Panc1 (cell line): ENCODE measurements at places on chromosomes 6 and 20.

DNA sequence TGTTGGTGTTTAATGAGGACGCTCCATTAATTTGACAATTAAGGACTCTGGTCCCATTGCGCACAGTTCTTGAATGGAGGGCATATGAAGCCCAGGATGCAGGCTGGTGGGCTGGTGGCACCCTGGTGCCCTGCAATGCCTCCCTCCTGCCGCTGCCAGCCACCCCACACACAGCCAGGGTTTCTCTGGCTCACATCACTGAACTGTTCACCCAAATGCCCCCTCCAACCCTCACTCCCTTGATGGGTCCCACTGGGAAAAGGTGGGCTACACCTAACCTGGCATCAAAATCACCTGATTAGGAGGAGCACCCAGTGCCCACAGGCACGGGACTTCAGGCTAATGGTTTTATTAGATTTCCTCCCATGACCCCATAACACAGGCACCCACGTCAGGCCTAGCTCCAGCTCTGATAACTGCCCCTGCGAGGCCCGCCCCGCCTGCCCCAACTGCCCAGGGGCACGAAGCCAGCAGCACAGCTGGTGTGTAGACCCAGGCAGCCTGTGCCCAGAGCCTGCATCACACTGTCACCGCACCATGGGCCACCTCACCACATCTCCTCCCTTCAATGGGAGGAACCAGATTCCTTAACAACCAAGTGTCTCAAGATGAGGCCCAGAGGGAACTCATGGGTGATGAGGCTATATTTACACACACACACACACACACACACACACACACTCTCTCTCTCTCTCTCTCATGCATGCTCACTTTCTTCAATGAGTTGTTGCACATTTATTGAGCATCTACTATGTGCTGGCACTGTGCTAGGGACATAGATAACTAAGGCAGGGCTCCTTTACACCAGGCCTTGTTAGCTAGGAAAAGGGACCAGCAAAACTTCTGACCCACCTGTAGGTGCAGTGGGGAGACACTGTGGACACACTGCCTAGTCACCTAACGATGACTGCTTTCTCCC, 107.3 kb downstream of the NOL4L start:
- no peak for DNase-seq

DNA sequence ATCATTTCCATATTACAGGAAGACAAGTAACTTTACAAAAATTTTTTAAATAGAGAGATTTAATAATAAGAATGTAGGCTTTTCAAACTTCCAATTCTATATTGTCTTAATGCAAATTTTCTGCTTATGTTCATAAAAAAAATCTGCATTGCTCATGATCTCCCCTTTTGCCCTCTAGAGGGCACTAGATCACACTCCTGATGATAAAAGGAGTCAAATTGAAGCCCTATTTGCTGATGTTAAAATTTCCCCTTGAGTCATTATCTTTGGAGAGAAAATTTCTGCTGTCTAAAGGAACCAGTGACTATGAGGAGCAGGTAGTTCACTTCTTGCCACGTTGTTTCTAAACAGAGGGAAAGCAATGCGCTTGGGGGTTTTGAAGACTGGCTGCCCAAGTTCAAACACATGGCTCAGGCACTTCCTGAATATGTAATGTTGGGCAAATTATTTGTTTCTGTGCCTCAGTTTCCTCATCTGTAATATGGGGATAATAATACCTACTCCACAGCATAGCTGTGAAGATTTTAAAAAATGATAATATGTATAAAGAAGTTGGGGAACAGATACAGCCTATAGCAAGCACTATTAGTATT, 874.2 kb downstream of the TFAP2A start:
- no peak for DNase-seq

- DNase-seq: no peak
These were observed 92.6 kb downstream of the CDC5L start for GRCh38 chr6:44480097-44480541.

DNA sequence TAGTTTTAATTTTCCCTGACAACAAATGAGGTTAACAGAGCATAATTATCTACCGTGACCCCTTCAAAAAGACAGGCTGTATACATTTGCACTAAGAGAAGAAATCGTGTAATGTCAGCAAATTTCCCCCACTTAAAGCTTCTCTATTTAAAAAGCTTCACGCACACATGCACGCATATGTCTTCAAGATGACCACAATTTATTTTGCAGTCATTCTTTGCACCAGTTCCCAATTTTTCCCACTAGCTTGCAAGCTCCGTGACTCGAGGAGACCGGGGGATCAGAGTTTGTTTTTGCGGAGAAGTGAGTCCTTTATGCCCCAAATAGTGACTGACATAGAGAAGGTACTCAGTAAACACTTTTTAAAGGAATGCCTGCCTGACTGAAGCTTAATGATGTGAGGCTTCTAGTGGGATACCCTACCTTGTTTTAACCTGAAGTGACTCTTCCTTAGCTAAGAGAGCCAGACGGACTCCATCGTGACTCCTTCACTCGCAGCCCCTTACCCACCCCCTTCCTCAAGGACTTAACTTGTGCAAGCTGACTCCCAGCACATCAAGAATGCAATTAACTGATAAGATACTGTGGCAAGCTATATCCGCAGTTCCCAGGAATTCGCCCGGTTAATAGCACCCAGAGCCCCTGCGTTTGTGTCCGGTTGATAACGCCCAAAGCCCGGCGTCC, 9.3 kb upstream of the NQO2 start:
- DNase-seq: no peak

DNA sequence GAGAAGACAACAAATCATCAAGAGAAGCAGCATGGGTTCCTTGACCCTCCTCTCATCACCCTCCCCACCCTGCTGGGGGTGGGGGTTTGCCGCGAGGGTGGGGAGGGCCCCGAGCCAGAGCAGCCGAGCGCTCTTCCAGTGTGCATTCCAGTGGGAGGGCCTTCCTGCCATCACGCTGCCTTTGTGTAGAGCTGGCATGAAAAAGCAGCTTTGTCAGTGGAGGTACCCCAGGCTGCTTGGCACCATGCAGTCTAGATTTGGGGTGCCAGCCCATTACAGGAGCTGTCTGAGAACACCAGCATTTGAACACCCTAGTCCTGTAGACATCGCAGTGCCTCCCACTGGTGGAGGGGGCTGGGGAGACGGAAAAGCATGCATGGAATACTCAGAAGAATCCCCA, 12.2 kb downstream of the BAK1 start:
- no peak for DNase-seq

DNA sequence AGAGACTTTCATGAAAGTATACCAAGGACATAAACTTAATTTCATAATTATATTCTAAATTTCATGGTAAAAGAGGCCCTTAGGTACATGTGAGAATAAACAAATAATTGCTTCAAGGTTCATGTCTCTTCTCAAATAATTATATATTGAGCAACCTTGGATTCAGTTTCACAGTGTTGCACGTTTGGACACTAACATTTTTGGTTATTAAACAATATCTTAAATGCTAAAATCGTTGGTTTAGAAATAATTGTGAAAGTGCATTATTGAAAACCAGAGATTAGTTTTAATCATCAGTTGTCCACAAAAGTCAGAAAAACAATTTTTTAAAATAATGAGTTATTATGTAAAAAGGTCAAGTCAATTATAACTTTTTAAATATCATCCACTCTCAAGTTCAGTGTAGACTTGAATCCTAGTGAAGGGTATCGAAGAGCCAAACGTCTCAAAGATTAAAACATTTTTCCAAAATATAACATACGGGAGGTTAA, 227.1 kb upstream of the DEFB112 start:
- DNase-seq: no peak

DNA sequence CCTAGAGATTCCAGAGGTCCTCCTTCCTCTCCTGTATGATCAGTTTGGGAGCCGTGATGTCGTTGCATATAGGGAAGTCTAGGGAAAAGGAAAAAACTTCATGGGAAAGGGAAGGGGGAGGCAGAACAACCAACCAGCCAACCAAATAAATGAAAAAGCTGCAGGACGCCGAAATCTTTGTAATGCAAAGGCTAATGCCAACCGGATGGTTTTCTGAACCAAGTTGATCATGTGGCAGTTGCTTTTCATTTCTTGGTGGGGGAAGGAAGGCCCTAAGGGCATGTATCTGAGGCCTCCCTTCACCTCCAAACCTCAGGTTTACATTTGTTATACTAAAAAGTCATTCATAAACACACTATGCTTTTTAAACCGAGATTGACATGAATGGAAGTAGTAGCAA, 167.2 kb downstream of the ARID1B start:
- DNase-seq: no peak

- DNase-seq: no peak
These were observed 119.0 kb upstream of the RPS6KA2 start for GRCh38 chr6:166745801-166746668.

DNA sequence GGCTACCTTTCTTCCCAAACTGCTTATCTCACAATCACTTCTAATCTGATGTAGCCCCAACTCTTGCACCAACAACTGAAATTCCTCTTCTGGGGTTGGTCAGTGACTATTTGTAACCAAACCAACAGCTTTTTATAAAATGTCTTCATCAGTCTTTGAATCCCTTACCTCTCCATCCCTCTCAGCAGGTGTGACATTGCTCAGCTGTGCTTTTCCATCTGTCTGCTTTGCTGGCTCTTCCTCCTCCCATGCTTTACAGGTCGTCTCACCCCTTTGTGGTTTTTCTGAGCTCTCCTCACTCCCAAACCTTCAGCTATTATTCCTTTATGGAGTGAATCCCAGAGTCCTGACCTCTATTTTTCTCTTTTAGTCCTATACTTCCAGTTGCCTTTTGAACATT, 5.9 kb downstream of the MAP7 start:
- DNase-seq: no peak

GRCh38 chr6:127076466-127076865, 42.0 kb upstream of the RSPO3 start:
- DNase-seq: no peak

- no peak for DNase-seq
These were observed 158.3 kb downstream of the BMP2 start for GRCh38 chr20:6925744-6926278.

DNA sequence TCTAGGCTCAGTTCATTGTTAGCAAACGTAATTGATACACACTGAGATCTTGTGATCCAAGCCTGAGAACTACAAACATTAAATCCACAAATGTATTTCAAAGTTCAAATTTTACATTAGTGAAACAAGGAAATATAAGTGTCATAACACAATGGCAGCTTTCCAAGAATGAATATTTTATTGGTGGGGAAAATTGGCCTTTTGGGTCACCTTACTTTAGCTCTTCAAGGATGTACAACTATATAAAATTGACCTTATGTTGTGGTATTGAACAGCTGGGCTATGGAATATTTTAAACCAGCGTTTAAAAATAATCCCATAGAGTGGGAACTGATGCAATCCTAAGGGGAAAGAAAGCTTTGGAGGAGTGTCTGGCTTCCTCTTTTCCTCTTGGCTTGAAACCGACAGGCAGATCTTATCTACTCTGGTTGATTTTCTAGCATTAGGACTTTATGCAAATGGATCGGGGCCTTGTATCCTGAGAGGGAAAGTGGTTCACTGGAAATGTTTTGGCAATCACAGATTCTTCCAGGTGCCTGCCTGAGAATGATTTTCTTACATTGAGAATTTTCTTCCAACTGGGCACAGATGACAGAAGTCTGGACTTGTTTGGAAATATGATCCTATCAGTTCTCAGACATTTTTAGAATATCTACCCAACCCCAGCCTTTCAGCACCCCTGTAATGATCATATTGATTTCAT, 184.8 kb upstream of the ECI2 start:
- no peak for DNase-seq

- no peak for DNase-seq
These were observed 23.6 kb upstream of the BTBD3 start for GRCh38 chr20:11894062-11894461.

DNA sequence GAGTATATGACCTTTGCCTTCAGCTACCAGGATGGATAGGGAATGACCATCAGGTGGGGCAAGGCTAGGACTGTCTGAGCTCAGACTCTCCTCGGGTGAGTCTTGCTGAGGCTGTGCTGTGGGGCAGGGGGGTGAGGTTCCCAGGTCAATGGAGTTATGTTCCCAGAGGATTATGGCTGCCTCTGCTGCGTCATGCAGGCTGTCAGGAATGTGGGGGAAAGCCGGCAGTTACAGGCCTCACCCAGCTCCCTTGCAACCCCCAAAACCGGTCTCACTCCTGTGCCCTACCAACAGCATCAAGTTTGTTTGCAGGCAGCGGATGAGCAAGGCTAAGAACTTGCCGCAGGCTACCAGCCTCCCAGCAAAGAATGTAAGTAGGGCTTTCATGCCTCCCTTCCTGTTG, 93.5 kb downstream of the ESR1 start:
- DNase-seq: no peak

DNA sequence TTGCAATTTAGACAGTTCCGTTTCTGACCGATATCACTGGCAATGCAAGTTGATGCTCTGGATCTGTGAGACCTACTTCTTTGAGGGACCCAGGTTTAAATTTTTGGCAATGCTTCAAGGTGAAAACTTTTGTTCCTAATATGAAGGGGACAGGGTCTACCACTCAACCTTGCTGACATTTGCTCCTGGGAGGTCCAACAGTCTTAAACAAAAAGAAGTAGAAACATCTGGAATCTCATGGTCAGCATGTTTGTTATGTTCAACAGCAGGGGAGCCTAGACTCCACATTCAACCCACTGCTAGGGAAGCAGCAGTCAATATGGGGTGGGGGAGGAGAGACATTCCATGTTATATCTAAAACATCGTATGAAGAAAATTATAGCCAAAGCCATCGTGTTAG, 196.4 kb downstream of the SIM1 start:
- DNase-seq: no peak

- no peak for DNase-seq
These were observed 94.9 kb downstream of the CEBPB start for GRCh38 chr20:50285376-50286173.

- DNase-seq: no peak
These were observed 230.2 kb upstream of the FOXQ1 start for GRCh38 chr6:1081551-1082284.

DNA sequence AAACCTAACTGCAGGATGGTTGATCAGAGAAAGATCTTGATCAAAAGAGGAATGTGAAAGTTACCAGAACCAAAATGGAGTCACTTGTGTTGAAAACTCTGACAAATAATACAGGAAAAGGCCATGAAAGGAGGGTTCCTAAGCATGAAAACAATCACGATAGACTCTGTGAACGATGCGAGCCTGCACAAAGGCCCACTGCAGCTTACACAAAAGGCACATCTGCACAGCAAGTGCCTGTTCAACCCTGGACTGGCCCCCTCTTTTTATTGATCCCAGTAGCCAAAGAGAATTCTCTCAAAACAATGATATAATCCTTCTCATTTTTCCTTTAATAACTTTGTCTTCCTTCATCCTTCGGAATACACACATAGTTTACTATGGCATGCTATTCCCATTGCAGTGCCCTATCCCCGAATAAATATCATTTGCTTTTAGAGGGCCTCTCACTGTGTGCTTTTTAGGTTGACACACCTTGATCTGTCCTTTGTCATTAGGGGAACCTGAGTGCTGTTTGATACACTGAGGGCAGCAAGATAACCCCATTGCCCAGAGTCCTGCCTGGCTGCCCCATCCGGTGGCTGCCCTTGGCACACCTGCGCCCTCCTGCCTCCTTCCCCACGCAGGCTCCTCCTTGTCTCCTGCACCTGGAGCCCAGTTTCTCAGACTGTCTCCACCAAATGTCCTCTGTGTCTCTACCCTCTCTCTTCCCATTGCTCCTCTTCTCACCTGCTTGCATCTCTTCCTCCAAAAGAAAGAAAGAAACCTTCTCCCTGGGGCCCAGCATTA, 98.3 kb upstream of the FRMD1 start:
- no peak for DNase-seq
